DMS79 treated with DMSO at 0.1 percent for 48 hours (cell line): ENCODE measurements at places on chromosomes 12 and 14.
A peak's percentile ranks its signal among the peaks of the same experiment; 100 is the strongest.

GRCh38 chr12:56801661-56802622 is 38.8 kb downstream of the HSD17B6 start:
- no peak for DNase-seq

DNA sequence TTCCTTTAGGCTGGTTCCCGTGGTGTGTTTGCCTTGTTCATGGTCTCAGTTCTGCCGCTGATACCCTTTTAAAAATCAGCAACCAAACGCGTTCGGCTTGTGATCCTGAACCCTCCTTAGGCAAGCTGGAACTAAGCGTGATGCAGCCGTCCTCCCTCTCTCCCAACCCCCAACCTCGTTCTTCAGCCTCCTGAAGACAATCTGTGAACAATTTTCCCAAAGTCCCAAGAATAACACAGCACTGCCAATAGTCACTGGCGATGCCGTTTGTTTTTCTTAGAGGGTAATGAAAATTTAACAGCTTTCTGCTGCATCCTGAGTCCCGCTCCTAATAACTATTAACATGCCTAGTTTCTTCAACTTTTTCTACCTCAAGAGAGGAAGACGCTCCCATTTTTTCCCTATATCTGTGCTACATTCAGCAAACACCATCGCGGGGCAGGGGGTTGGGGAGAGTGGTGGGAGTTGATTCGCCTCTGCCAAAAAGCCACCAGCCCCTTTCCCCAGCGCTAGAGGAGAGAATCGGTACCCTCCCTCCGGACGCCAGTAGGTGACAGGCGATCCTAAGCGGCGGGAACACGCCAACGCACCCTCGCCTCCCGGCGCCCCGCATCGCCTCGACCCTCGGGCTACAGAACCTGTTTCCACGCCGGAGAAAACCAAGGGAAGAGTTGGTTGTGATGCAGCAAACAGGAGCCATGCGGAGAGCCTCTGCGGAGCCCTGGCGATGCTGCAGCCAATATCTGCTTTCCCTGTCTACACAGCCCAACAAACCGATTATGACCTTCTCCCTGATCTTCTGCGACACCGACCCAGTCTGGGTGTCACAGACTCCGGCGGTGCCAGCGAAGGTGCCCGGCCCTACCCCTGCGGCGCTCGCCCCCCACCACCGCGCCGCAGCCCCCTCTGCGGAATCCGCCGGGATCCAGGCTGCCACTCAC is 752 bp downstream of the PRICKLE1 start:
- peak; percentile 5 for DNase-seq

GRCh38 chr12:81610955-81611889 is 147.9 kb downstream of the PPFIA2 start:
- no peak for DNase-seq

DNA sequence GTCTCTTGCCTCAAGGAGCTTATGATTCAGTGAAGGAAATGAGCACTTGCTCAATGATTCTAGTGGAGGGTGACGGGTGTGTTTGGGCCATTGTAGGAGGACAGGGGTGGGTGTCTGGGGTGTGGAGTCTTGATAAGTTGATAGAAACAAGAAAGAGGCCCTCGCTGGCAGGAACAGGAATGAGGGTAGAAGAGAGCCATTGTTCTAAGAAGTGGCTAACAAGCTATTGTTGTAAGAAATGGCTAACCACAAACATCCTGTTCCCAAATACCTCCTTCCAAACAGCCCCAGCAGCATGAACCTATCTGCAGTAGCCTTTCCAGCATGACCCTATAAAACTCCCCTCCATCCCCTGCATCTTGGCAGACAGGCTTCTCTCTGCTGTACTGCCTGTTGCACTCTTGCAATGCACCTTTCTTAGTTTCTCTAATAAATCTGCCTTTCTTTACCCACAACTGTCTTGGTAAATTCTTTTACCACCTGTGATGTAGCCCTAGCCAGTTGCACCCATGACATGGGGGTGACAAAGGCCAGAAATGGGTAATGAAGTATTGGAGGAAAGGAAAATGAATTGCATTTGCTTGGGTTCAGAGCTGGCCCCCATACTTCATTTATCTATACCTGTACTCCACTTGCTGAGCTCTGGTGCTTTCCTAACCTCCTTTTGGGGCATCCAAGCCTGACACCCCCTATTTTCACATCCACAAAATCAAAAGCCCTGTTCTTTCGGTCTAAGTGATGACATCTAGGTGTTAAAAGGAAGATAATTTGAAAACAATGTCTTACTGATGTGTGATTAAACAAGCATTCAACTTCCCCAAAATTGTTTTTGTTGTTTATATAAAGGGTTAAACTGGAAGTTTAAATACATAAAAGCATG is 389.1 kb downstream of the GRIN2B start:
- no peak for DNase-seq

DNA sequence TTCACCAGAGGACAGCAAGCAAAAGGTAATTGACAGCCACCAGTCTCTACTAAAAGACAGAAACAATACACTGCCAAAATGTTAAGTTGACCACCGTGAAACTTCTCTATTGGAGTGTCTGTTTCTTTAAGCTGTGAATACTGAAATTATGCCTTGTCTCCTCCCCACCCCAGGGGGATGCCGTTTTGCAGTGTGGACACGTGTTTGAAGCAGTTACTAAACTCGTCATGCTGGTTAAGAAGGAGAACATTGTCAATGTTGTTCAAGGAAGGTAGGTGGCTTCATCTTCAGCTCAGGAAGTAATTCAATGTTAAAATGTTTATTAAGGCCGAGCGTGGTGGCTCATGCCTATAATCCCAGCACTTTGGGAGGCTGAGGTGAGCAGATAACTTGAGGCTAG is 32.8 kb downstream of the KCTD10 start:
- DNase-seq = no peak

DNA sequence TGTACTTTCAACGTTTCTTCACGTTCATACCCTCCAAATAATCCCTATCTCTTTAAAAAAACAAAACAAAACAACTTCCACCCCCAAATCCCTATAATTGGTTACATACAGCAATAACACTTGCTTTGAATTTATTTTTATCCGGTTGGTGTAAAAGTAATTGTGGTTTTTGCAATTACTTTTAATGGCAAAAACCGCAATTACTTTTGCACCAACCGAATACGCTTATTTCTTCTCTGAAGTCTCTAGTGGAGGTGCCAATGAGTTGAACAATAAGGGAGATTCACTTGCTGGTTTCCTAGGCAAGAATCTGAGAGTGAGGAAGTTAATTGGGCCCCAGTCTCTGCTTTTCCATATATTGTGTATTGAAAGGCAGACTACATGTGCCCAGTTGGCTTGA is 133.3 kb downstream of the DACT1 start:
- DNase-seq = no peak

DNA sequence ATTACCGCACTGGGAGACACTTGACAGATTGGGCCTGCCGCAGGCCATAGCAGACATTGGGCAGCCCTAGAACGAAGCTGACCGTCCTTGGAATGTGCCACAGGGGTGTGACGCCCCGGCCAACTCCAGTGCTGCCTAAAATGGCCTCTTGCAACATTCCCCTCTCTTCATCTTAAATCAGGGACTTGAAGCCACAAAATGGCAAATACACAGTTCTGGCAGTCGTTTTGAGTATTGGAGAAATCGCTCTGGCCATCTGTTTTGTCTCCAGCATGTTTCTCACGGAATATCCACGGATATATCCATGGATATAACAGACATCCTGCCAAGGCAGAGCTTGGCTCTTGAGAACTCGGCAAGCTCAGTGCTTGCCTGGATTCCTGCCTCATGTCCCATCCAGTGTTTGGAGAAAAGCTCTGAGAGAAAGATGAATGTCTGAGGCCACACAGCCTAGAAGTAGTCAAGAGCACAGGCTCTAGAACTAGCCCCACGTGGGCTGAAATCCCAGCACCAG is 158.4 kb downstream of the CHST11 start:
- DNase-seq = no peak

DNA sequence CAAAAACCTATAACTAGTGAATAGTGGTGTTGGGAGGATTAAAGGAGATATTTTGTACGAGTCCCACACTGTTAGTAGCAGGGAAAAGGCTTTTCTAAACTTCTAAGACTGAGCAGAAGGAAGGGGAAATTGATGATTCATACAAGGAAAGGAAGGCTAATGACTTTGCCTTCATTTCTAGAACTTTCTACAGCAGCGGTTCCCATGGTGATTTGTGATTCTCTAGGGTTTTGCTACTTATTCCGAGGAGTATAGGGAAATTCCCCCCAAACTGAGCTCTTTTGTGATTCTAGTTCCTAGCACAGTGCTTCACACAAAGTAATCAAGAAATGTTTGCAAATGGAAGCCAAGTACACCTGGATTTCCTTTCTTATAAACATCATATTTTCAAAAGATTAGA is 23.8 kb upstream of the PWP1 start:
- no peak for DNase-seq

- peak; percentile 83 for DNase-seq
These were observed 1.8 kb downstream of the KITLG start for GRCh38 chr12:88578276-88579160.

DNA sequence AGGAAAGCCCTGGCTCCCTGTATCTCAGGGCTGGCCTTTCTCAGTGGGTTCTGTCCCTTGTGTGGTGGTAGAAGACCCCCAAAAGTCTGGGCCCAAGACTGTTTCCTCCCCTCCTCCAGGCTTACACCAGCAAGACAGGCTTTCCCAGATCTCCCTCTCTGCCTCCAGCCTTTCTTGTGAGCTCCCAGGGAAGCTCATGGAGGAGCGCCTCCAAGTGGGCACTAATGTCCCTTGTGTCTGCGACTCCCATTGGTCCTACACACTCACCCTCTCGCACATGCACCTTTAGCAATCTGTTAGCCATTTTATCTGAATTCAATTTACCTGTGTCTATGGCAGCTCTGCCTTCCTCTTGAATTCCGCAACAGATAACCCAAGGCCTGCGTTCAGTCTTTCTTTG is 251.1 kb upstream of the CAND1 start:
- DNase-seq = no peak

GRCh38 chr14:91280129-91280528 is 35.6 kb upstream of the GPR68 start:
- peak; percentile 92 for DNase-seq

DNA sequence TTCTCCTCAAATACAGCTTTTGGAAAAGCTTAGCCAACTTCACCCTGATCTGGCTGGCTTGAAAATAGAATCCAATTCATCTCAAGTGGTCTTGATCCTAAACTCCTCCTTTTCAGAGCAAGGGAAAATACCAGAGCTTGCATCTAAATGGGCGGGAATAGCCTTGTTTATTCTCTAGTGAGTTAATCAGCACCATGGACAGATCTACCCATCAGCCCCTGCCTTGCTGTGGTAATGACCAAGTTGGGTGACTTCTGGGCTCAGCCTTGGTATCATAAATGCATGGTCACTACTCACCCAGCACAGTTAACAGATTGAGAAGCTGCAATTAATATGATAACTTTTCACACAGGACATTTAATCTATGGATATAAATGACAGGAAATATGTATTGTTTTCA is 196.6 kb downstream of the GLT1D1 start:
- no peak for DNase-seq

- DNase-seq = no peak
These were observed 36.7 kb upstream of the TMCC3 start for GRCh38 chr12:94686834-94687628.

DNA sequence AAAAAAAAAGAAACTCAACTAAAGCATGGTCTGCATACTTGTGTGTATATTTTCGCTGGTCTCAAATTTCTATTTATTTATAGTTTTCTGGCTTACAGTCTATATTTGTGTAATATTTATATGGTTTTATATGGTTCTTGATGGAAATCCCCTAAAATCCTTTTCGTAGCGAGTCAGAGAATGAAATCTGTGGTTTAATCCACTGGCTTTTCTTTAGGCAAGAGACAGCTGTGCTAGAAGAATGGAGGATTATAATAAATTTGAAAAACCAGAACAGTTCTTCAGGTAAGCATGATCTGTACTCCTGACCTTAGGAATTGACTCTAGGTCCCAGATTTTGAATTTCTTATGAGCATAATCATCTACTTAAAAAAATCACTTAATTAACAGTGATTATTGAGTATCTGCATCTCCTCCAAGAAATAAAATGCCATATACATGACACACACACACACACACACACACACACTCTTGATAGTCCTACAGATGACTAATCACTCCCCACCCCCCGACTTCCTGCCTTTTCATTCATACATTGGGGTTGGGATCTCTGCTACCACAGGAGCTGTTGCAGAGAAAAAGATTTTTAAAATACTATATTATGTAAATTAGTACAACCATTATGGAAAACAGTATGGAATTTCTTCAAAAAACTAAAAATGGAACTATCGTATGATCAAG is 113.4 kb downstream of the CRADD start:
- no peak for DNase-seq
